Uterus (tissue), 4 donors: ENCODE measurements at places on chromosomes 2 and 18. TPM values are rescaled to one million over a fixed set of nuclear protein-coding genes. Genes with fewer than 3 reads are reported as not detected.

Gene LINC00305
- total RNA-seq: not detected

Gene BUB1
- 0.67 TPM for total RNA-seq

Gene SLC14A1
- total RNA-seq: 0.95 TPM

Gene ATP6V1C2
- 0.26 TPM for total RNA-seq

Gene NLRC4
- 0.26 TPM for total RNA-seq

Gene SERPINB4
- total RNA-seq: not detected

Gene REG3A
- not detected for total RNA-seq

Gene FSIP2
- total RNA-seq: under 0.01 TPM

Gene COA5
- 9.5 TPM for total RNA-seq

Gene STPG4
- total RNA-seq: not detected

Gene NGEF
- total RNA-seq: 3.6 TPM

Gene GKN1
- total RNA-seq: not detected

Gene UGT1A5
- not detected for total RNA-seq

Gene CNTNAP5
- total RNA-seq: not detected

Gene ABCG5
- not detected for total RNA-seq

Gene SH3RF3
- 10.2 TPM for total RNA-seq

Gene KYNU
- 1.9 TPM for total RNA-seq

Gene CEP76
- 13.8 TPM for total RNA-seq

Gene FAM237A
- total RNA-seq: not detected

Gene LYG2
- not detected for total RNA-seq

Gene CACNB4
- total RNA-seq: 2.1 TPM

Gene ZSWIM2
- not detected for total RNA-seq

Gene KLHL41
- total RNA-seq: not detected

Gene ZNF516
- total RNA-seq: 77.6 TPM

Gene CAPN14
- not detected for total RNA-seq

Gene HOXD1
- total RNA-seq: 0.21 TPM

Gene GPR45
- total RNA-seq: not detected

Gene ANKRD62
- total RNA-seq: 0.07 TPM

Gene AKAIN1
- total RNA-seq: not detected

Gene RAB12
- total RNA-seq: 40.0 TPM

Gene IRS1
- 54.2 TPM for total RNA-seq

Gene PROM2
- 1.5 TPM for total RNA-seq

Gene ARHGEF4
- total RNA-seq: 7.9 TPM

Gene KCNF1
- not detected for total RNA-seq

Gene CHRNG
- total RNA-seq: not detected

Gene HJURP
- total RNA-seq: 13.0 TPM

Gene KCTD18
- 12.8 TPM for total RNA-seq

Gene HOXD8
- 75.6 TPM for total RNA-seq

Gene FNDC4
- total RNA-seq: 7.4 TPM

Gene CCDC148
- total RNA-seq: 0.77 TPM

Gene RUFY4
- not detected for total RNA-seq

Gene UNC80
- total RNA-seq: 3.0 TPM

Gene UGT1A4
- not detected for total RNA-seq

Gene MC2R
- total RNA-seq: not detected

Gene PLEK
- 4.9 TPM for total RNA-seq

Gene CNDP1
- total RNA-seq: 1.0 TPM

Gene SOX11
- total RNA-seq: not detected

Gene PRSS56
- not detected for total RNA-seq

Gene DPP4
- total RNA-seq: 5.1 TPM
